ENCODE measurements at places on chromosomes 5 and 9.

DNA sequence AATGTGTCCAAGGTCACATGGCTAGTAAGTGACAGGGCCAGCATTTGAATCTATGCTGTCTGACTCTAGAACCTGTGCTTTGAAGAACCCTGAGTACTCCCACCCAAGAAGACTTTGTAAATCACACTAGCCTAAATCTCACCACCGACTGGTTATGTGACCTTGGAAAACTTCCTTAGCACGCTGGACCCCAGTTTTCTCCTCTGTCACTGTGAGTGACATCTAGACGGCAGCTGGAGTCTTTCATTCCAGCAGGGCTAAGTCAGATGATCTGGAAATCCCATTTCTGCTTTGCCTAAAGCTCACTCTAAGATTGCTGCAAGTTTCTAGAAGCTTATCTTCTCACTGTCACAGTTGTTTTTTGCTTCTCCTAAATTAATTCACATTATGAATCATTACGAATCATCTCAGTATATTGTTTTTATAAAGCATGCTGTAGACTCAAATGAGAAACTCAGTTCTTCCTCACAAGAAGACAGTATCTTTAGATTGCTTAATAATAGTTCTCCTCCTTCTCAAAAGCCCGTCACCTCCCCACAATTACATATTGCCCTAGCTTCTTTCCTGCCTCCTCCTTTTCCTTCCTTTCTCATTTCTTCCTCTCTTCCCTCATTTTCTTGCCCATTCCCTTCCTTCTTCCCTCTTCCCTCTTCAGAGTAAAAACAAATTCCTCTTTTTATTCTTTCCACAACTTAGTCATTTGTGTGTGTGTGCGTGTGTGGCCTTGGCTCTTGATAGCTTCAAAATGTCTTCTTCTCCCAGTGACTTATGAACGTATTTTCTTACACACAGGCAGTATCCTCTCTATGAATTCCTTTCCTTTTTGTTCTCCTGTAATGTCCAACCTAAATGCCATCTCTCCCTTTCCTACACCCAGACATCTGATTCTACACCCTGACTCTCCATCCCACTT lies 16.8 kb downstream of the ALDOB start:
- no peak for DNase-seq

DNA sequence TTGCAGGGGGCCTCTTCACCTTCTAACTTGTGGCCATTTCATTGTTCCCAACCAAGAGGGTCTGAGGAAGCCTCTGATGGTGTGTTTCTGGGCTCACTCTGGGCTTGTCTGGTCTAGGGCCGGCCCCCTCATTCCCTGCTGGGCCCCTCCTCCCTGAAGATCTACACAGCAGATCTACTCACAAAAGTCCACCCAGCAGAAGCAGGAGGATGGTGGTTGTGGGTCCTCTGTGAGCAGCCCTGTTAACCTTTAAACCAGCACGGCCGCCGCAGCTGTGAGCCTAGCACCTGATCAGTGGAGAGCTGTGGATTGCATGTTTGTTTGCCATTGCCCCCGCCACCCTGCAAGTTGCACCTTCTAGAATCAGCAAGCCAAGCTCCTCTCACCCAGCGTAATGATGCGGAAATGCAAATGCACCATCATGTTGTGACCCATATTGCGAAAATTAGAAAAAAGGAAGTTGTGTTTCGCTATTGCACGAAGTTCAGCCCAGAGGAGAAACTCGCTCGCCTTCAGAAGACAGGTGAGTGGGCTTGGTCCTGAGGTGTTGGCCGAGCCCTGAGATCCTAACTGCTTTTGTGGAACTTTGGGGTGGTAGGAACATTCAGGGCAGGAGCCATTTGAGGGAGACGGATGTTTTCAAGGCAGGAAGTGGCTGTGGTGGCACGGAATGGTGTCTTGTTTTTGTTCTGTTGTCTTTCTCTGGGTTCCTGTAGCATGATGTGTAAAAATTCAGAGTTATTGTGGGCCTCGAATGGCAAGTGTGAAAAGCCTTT lies 16.7 kb downstream of the FGD3 start:
- DNase-seq: peak; percentile 44

DNA sequence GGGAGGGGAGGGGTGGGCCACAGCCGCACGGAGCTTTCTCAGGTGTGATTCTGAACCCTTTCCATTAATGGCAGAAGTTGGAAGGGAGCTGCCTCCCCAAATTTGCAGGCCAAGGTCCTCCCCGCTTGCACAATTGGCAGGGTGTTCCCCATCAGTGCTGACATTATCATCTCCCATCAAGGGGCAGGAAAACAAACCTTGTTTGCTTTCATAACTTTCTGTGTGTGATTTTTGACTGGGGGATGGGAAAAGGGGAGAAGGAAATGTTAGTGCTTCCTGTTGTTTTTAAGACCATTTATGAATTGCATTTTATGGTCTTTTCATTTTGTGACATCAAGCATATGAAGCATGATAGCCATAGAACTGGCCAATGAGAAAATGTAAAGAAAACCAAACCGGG lies 242.2 kb downstream of the GOLPH3 start:
- DNase-seq: no peak

GRCh38 chr5:67192719-67193438 lies 3.7 kb downstream of the CD180 start:
- no peak for DNase-seq

- DNase-seq: no peak
Measured at GRCh38 chr5:86917117-86917579, 299.4 kb downstream of the COX7C start.

DNA sequence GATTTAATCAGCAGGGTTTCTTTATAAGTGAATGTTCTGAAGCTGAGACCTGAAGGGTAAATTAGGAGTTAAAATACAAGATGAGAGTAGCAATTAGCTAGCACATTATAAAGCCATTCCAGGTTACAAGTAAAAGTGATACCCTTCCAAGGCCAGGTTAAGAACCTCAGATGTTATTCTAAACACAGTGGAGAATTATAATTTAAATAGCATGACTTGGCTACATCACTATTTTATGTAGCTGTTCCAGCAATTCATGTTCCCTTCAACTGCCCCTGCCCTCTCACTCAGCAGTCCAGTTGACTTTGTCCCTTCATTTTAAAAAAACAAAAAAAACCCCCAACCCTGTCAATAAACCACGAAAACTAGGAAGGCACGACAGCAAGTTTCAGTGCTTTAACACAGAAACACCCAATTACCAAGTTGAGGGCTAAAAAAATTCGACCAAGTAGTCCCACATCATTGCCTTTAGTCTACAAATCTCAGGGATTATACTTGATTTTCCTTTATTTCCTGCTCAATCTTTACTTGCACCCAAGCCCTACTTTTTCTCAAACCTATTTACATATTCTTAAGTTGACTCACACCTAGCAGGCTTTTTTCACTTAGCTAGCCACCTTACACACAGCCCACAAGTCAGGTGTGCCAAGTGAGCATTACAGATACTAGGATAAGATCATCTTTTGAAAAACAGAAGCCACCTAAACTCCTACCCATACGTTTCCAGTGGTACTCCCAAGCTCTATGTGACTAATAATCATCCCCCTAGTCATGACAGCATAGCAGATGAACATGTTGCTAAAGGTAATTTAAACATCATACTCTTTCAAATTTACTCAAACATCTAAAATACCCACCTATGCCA lies 3.4 kb downstream of the RPL37 start:
- DNase-seq: no peak

- DNase-seq: no peak
Measured at GRCh38 chr5:140367256-140368013, 7.4 kb downstream of the SLC4A9 start.

DNA sequence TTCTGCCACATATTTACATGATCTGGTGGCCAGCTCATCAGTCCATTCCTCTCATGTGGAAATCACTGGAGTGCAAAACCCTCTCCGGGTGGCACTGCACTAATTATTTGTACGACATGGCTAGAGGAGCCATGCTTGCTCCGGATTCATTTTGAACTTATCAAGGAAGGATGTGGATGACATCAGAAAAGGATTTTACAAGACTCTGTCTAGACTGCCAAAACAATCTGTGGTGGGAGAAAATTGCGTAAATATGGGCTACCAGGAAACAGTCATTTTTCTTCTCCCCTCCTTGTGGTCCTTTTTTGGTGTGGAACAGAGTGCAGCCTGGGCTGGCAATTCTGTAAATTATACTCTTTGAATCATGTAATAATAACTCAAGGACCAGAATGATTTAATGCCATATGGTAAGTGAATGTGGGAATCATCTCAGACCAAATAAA lies 123.4 kb upstream of the IFNE start:
- no peak for DNase-seq

DNA sequence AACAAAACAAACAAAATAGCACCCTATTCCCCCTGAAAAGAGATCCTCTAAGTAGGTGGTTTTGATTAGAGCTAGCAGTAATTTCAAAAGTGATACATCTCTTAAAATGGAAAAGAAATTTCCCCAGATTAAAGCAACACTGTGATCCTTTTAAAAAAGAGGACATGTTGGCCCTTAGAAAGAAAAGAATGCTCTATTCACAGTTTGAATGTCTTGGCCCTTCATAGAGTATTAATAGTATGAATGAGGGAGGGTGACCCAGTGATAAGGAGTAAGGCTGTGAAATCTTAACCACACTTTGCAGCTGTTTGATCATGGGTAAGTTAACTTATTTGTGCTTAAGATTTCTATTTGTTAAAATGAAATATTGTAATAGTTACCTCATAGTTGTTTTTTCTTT lies 467.7 kb upstream of the MEF2C start:
- no peak for DNase-seq

Data from stimulated activated CD4-positive, alpha-beta T cell treated with anti-CD3 and anti-CD28 coated beads, Interleukin-15, amount 100 ng/mL, for 48 hours (primary cell).